ENCODE measurements at places on chromosomes 3 and 15. TPM values are rescaled to one million over a fixed set of nuclear protein-coding genes. Genes with fewer than 3 reads are reported as not detected.

GRCh38 chr3:137972396-137972795 lies 37.6 kb upstream of the CLDN18 start:
- H3K36me3 ChIP-seq = no peaks in the 10 kb centered on the region
- no peaks in the 10 kb centered on the region for H3K27me3 ChIP-seq
- H3K27ac ChIP-seq = no peak overlapping the region
- no peak overlapping the region for H3K4me3 ChIP-seq
- H3K4me1 ChIP-seq = no peaks in the 10 kb centered on the region

DNA sequence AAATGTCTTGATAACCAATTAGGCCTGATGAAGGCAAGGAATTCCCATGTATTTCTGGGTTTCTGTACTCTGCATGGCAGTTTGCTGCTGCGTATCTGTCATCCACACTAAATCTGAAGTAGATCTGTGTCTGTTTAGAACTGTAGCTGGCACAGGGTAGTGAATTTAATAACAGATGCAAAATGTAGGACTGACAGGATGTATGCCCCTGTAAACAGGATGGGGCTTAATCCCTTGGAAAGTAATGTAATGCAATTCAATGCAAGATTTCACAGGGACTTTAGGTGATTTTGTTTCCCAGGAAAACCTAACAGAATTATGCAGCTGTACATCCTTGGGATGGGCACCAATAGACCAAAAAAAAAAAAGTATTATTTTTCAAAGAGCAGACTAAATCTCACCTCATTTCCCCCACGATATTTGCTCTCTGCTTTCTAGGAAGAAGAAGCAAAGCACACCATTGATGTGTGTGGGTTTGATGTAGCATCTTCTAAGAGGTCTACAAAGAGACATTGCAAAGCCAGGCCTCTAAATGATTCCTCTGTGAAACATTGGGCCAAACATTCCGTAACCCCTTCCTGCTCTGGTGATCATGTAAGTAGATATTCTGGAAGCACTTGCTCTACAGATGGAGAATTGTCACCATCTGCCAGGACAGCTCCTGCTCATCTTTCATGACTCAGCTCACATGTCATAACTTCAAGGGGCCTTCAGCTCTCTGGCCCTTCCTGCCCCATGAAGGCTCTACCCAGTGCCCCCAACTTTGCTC lies 464.3 kb upstream of the RGMA start:
- no peak overlapping the region for H3K27ac ChIP-seq
- H3K36me3 ChIP-seq = no peaks in the 10 kb centered on the region
- DNase-seq = no peak
- no peaks in the 10 kb centered on the region for H3K4me1 ChIP-seq
- no peaks in the 10 kb centered on the region for H3K27me3 ChIP-seq

Gene MORC1
- not detected for total RNA-seq

DNA sequence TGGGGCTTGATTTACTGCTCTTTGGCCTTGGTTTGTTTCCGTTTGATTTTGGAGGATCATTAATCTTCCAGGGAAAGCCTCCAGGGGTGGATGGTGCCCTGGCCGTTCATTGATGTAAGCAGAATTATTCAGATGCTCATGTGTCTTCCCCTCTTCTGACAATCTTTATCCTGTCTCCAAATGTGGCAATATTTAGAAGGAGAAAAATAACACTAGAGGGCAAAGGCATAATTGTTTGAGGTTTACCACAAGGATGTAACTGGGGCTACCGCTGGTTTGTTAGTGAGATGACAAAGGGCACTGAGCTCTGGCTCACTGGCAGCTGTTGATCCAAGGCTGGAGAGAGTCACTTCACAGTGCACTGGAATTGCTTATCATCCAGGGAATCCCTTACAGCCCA lies 18.2 kb upstream of the PLCL2 start:
- no peaks in the 10 kb centered on the region for H3K27me3 ChIP-seq
- H3K4me1 ChIP-seq = peaks cover 14% of the 10 kb centered on the region
- H3K36me3 ChIP-seq = no peaks in the 10 kb centered on the region
- no peak overlapping the region for H3K4me3 ChIP-seq
- DNase-seq = peak; percentile 32

DNA sequence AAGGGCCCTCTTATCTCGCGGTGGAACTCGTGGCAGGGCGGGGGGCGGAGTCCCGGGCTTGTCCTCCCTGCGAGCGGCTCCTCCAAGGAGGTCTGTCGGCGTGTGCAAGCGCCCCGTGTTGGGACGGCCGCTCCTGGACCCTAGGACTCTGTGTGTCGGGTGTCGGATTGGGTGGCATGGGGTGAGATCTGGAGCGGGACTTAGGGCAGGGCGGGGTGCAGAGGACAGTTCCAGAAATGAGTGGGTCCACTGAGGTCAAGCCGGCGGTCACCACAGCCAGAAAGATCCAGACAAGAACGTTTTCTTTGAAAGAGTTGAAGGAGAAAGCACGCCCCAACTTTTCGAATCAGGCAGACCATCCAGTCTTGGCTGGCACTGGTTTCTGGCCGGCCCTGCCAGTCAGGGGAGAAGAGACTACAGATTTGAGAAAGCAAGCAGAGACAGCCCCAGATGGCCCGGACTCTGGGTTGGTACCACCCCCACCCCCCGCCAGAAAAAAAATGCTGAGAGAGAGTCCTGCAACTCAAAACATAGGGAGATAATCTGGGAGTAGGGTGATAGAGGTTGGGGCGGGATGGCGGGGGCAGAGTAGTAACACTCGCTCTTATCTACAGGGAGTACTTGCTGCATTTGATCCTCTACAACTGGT lies 784 bp upstream of the CISH start:
- peaks cover 32% of the 10 kb centered on the region for H3K36me3 ChIP-seq
- H3K4me1 ChIP-seq = peaks cover 59% of the 10 kb centered on the region
- H3K27ac ChIP-seq = peak overlapping the region; percentile 81
- H3K27me3 ChIP-seq = no peaks in the 10 kb centered on the region
- peak; percentile 43 for DNase-seq
